Activated CD8-positive, alpha-beta memory T cell treated with anti-CD3 and anti-CD28 coated beads for 1 hour (primary cell): ENCODE measurements at places on chromosomes 6 and 20.

DNA sequence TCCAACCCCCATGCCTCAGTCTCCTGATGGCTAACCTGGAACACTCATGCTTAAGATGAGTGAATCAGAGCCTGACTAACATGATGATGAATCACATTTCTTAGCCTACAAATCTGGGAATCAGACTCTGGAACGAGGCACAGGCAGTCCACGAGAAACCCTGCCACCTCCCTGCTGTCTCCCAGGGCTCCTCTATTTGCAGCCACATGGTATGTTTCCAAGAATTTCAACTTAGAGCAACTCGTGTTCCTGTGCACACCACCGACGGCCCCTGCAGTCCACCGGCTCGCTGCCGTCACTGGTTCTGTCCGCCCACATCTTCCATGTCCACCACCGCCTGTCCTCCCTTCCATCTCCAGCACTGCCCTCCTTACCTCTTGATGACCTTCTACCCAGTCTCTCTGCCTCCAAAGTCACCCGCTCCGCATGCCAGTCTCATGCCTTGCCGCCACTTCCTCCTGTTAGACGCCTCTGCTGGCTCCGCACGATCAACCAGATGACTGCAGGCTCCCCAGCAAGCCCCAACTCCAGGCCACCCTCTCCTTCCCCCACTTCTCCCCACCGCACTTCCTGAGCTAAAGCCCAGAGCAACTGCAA is 87.6 kb downstream of the AGPAT4 start:
- no peak for DNase-seq

DNA sequence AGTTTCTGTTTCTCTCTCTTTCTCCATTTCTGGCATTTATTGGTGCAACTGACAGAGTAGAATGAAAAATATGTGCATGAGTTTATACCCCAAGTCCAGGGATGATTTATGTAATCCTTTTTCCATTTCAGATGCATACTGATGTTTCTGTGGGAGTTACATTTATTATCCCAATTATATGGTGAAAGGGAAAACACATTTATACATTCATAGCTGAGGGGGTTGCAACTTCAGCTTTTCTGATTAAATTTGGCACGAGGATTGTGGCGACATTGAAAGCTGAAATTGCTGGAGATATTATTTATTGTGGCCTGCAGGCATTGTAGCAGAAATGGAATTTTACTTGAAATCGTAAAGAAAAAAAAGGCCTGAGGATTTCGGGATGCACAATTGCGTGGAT is 31.5 kb upstream of the FNDC1 start:
- DNase-seq, result no peak

DNA sequence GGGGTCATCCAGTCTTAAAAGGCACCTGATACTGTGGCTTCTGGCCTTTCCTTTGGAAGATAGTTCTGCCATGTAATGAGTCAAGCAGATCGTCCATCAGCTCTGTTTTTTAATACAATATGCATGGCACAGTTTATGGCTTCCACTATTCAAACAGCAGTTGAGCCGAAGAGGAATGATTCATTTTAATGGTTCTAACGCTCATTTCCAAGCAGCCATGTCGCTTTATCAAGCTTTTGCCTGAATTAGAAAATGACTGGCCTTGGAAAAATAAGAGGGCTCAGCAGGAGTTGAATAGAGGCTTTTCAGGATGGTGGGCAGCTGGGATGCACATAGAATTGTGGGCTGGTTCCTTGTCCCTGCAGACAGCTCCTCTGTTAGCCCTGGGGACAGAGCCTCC is 138.1 kb downstream of the SOBP start:
- DNase-seq, result no peak

DNA sequence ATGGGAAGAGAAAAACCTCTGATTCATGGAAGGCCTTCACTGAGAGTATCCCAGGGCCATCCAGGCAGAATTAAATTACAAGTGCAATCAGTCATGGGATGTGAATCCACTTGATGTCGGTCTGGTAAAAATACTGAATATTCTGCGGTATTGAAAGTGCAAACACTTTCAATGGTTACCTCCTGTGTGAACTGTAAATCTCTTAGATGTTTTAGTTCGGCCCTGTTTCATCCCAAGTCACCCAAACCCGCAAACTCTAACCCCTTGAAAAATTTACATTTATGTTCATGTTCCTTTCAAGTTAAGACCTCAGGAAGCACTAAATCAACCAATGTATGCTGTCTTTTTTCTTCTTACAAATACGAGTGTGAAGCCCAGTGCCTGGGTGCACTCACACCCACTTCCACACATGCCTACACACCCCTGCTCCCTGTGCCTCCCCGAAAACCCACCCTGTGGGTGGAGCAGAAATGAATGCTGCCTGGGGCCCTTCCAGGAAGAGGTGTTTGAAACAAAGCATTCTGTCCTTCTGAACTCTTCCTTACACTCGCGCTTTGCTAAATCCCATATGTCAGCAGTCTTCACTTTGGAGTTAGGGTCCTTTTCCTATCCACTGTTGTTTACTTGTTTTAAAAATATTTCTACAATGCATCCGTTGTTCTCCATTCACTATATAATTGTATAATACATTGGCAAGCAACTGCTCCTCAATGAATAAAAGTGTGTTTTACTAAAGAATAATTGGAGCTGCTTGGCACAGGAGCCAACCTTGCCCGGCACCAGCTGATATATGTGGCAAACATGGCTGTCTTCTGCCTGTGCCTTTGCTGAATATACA is 62.7 kb downstream of the FYN start:
- no peak for DNase-seq

DNA sequence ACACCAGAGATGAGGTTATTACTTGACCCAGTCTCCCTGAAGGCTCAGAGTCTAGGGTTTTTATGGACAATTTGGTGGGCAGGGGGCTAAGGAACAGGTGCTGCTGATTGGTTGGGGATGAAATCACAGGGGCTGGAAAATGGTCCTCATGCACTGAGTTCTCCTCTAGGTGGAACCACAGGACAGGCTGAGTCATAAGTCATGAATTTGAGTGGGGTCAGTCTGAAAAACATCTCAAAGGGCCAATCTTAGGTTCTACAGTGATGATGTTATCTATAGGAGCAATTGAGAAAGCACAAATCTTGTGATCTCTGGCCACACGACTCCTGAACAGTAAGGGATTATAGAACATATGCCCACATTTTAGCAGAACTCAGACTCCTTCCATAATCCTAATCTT is 5.9 kb upstream of the MRS2 start:
- no peak for DNase-seq

GRCh38 chr6:119313937-119314884 is 35.4 kb downstream of the MAN1A1 start:
- no peak for DNase-seq

DNA sequence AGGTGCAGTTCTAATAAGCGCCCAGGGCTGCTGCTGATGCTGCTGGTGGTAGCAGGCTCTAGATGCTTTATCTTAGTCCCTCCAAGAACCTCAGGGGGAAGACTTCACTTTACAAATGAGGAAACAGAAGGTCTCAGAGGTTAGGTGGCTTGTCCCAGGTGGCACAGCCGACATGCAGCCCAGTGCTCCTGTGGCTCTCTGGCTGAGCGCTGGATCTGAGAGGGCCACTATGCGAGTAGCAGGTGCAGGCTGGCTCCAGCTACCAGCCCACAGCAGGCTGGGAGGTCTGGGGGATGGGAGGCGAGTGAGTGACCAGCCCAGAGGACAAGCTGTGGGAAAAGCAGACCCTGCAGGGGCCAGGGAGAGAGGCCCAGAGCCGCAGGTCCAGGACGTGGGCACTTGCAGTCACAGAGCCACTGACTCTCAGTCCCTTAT is 90.9 kb downstream of the PRND start:
- DNase-seq, result no peak

DNA sequence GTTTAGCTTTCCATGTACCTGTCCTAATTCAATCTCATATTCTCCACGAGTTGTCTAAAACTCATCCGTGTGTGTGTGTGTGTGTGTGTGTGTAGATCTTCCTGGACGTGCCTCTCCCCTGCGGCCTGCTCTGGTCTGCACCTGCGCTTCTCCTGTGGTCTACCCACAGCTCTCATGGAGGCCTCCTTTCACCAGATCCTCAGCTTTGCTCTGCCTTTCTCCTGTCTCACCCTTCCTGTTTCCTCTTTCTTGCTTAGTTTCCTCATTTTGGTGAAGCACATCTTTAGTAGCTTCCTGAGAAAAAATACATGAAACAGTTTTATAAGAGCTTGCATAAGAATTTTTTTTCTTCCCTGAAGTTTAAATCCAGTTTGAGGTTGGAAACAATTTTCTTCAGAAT is 18.1 kb downstream of the SLX4IP start:
- no peak for DNase-seq

GRCh38 chr6:166520905-166521834 is 65.3 kb downstream of the RAMACL start:
- no peak for DNase-seq

DNA sequence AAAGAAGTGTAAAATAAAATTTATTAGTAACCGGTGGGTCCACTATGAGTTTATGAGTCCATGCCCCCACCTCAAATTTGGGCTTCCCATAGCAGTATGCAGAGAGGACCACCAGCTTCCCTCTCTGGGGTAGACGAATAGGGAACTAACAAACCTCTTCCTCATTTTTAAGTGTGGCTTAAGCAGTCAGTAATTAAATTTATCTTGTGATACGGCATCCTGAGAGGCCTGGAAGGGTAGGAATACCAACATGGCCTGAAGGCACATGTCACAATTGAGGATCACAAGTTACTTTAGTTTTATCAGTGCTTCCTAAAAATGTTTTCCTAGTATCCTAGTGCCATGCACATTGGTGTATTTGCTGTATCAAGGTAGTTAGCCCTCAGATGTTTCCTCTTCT is 239.9 kb downstream of the HIVEP2 start:
- no peak for DNase-seq

GRCh38 chr6:33017694-33018353 is 8.4 kb upstream of the HLA-DOA start:
- DNase-seq, result no peak

- no peak for DNase-seq
Observed at GRCh38 chr6:167566711-167567141, 241.8 kb downstream of the TTLL2 start.

GRCh38 chr6:38783443-38784228 is 68.5 kb downstream of the DNAH8 start:
- DNase-seq, result no peak

DNA sequence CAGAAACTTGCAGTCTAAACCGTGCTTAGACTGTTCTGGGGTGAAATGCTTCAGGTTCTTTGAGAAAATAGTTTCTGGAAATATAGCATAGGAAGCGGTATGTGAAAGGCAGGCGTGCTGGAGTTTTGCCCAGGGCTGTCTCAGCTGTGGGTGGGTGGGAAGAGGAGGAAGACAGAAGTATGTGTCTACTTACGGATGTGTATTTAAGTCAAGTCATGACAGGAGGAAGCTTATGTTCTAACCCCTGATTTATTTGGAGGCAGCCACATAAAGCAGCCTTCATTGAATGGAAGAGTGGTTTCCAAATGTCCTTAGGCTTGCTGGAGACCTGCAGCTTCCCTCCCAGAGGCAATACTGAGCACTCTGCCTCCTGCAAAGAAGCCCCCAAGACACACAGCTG is 345.8 kb upstream of the PRND start:
- no peak for DNase-seq

DNA sequence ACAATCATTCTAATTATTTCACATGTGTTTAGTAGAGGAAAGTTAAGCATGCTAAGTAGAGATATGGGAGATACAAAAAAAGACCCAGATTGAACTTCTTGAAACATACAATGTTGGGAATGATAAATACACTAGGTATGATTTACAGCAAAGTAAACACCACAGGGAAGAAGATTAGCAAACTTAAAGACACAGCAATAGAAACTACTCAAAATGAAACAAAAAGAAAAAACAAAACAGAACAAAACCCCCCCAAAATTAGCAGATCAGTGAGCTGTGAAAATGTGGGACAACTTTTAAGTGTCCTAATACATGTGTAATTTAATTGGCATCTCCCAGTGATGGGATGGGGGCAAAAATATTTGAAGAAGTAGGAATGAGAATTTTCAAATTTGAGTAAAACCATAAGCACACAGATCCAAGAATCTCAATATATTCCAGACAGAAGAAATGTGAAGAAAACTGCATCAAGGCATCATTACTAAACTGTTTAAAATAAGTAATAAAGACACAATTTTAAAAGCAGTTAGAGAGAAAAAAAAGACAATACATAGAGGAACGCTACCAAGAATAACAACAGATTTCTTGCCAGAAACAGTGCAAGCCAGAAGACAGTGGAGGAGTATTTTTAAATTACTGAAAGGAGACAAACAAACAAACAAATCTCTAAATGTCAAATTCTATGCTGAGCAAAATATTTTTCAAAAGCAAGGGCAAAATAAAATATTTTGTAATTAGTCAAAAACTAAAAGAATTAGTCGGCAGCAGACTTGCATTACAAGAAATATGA is 473.7 kb downstream of the QKI start:
- DNase-seq, result no peak

GRCh38 chr6:7479801-7480266 is 61.6 kb upstream of the DSP start:
- DNase-seq, result no peak

DNA sequence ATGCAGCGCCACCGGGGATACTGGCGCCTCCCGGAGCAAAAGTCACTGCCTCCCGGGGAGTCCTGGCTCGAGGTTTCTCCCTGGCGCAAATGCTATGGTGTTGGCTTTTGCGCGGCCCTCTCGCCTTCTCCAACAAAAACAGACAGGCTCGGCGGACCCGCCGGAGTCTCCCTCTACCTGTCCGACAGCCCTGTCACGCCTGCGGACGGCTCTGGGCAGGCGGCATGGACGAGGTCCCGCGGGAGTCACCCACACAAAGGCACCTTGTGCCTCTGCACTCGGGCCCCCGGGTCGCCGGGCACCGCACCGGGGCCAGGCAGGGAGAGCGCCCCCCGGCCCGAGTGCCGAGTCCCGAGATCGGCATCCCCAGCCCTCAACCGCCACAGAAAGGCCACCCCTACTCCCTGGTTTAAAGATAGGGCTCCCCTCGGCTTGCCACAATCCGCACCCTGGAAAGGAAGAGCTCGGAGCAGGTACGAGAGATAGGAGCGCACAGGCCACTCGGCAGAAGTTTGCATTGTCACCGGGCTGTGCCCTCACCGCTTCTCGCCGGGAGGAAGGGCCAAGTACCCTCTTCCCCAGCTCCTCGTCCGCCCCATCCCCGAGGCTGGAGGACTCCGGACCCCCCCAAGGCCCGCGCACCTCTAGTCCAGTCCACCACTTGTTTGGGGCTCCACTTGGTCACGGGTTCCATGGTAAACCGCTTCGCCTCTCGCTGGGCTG is 903 bp downstream of the CNKSR3 start:
- no peak for DNase-seq

DNA sequence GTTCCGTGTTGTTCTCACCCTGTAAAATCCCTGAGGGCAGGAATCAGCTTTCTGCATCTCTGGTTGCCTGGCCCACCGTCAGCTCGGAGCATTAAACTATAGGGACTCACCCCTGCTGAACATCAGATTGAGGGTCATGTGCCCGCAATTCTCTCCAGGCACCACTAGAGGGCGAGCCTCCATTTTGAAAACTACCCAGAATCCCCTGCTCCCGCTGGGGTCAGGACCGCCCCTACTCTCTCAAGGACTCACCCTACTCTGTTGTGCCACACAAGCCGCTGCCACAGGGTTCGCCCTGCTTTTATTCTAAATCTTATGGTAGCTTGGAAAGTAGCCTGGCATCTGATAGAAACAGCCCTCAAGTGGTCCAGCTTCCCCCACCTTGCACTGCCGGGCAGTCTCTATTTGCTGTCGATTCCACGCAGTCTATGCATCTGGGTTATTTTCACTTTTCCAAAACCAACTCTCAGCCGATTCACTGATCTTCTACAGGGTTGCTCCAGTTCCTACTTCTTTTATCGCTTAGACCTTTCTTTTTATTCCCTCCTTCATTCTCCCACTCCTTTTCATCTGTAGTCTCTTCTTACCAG is 244.1 kb upstream of the QKI start:
- DNase-seq, result no peak

- DNase-seq, result no peak
Observed at GRCh38 chr6:73460056-73460455, 1.5 kb upstream of the MTO1 start.
